Activated CD8-positive, alpha-beta memory T cell treated with anti-CD3 and anti-CD28 coated beads for 1 hour (primary cell): ENCODE measurements at places on chromosomes 16 and 17.

DNA sequence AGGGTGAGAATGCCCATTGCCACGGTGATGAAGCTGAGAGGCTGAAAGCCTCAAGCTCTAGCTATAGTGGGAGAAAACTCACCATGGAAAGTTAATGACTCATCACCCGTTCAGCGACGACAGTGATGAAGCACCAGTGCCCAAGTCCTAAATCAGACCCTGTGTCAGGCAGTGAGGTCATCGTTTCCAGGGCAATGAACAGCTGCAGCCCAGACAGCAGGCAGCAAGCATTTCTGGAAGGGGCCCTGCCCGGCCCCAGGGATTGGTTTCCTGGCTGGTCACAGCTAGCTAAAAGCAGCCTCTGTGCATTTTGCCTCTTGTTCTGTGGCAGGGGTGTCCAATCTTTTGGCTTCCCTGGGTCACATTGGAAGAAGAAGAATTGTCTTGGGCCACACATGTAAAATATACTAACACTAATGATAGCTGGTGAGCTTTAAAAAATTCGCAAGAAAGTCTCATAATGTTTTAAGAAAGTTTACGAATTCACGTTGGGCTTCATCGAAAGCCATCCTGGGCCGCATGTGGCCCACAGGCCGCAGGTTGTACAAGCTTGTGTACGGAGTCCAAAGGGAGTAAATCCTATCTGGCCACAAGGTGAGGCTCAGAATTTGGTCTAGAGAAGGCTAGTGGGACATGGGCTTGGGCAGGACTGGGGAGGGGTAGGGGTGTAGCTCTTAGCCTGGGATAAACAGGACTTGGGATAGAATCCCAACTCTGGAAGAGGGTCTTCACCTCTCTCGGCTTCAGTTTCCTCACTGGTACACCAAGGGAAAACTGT is 40.6 kb downstream of the MIS12 start:
- DNase-seq = no peak

DNA sequence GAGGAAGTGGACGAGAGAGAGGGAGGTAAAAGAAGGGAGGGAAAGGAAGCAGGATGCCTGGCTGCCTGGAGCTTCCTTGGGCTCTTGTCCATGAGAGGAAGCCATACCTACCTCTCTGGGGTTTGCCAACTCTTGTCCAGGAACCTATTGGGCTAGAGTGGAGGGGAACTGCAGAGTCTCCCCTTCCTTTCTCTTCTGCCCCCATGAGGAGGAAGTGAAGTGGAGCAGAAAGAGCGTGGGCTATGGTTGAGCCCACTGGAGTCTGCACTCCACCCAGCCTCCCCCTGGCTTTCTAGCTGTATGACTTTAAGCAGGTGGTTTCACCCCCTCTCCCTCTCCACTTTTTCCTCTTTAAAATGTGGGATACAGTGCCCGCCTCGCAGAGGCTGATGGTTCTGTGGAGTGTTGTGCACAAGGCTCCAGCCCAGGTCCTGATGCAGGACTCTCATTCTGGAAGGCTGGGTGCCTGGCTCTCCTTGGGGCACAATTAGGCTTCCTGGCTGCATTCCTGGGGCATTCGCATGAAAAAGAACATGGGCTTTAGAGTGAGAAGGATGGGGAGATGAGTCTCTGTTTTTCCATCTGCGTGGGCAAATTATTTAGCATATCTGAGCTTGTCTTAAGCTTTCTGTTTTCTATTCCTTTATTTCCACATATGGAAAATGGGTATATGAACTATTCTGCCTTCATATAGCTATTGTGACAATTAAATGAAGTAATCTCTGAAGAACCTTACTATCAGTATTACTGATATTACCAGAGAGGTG is 40.7 kb downstream of the HLF start:
- DNase-seq = no peak

DNA sequence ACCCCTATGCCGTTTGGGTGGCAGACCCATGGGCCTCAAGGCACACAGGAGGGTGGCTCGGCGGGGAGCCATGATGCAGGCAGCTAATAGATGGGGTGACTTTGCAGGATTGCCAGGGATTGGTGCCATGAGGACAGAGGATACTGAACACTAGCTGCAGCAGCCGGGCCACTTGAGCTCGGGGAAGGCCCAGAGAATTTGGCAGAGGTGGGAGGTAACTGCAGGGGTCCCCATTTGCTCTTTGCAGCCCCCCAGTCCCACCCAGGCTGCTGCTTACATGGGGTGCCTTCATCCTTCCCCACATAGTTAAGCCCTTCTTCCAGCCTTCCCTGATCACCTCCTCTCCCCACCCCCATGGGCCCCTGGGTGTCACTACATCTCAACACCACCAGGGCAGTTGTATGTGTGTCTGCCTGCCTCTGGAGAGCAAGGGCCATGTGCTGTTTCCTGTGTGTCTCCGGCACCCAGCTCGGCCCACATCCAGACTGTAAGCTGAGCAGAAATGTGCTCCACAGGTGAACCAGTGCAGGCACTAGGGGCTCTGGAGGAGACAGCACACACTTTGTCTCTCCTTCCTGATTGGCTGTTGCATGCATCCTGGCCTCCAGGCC is 52.0 kb downstream of the SREBF1 start:
- DNase-seq = no peak

- no peak for DNase-seq
Measured at GRCh38 chr16:1407753-1408152, 6.8 kb downstream of the UNKL start.

- DNase-seq = no peak
Measured at GRCh38 chr17:76683921-76684745, 26.6 kb downstream of the MXRA7 start.

DNA sequence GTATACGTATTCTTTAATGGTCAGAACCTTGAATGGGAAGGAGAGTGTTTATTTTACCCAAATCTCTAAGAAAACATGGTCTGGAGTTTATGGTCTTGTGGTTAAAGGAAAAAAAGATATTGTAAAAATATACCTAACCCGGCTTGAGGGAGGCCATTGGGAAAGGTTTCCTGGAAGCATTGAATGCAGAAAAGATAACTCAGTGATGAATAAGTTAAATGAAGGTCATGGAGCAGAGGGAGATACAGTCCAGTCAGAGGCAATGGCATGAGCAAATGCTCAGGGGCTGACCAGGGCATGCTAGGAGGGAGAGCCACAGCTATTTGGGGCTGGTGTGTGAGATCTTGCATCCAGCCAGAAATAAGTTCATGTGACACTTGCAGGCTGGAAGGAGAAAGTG is 430.4 kb upstream of the CDH5 start:
- DNase-seq = no peak

DNA sequence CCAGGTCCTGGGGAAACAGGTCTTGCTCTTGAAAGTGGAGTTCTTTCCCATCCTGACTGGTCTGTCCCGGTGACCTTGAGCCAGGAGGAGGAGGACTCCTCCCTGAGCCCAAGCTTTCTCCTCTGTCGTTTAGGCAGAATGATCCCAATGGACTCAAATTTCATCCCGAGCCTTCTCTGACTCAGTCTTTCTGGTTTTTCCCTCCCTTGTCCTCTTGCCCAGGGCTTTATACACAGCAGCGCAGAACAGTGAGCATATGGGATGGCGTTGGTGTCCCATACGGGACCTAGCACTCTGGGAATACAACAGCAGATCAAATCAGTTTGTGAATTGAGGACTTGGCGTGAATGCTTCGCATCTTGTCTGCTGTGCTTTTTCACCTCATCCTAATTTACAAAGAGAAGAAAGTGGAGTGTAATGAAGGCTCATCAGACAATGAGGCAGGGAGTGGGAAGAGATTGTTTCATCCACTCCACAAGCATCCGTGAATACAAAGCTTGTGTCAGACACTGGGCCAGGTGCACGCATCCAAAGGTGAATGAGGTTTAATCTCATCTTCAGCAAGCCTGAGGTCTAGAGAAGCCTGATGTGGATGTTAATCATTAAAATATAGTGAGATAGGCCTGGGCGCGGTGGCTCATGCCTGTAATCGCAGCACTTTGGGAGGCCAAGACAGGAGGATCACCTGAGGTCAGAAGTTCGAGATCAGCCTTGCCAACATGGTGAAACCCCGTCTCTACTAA is 1.1 kb upstream of the XYLT1 start:
- DNase-seq = no peak

- no peak for DNase-seq
Measured at GRCh38 chr17:77822302-77823030, 136.0 kb upstream of the TNRC6C start.
